ENCODE measurements at places on chromosomes 12 and 14.

- DNase-seq, result no peak
These were observed 150.9 kb downstream of the MED13L start for GRCh38 chr12:116126610-116127009.

DNA sequence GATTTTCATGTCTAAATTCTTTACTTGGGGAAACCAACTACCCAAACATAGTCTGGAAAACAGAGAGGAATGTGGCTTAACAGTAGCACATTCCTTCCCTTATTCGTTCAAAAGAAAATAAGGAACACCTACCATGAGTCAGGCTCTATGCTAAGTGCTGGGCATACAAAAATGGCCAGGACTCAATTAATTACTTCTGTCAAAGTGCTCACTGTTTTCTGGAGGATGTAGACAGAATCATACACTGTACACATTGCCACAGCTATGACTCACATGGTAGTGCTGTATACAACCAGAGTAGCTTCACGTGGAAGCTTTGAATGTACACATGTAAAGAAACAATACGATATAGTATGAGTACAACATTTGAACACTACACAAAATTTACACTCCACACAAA, 50.1 kb downstream of the SLC25A21 start:
- DNase-seq, result no peak

DNA sequence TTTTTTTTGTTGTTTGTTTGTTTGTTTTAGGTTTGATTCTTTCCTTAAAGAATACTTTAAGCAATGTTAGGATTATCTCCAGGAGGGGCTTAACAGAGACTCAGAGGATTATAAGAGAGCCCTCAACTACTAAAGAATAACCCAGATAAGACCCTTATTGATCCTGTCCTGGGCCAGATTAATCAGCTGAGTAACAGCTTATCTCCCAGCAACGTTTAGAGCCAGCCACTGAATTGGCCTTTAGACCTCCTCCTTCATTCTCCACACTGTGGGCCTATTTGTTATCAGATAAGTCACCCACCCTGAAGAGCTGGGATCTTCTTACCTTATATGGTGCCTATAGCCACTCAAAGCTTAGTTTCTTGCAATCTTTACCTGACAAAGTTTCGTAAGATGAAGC, 71.1 kb downstream of the FIGNL2 start:
- DNase-seq, result no peak

- DNase-seq, result no peak
These were observed 162.8 kb downstream of the SNAPC1 start for GRCh38 chr14:61925043-61925442.

GRCh38 chr12:1491983-1492697, 102.2 kb downstream of the FBXL14 start:
- no peak for DNase-seq

DNA sequence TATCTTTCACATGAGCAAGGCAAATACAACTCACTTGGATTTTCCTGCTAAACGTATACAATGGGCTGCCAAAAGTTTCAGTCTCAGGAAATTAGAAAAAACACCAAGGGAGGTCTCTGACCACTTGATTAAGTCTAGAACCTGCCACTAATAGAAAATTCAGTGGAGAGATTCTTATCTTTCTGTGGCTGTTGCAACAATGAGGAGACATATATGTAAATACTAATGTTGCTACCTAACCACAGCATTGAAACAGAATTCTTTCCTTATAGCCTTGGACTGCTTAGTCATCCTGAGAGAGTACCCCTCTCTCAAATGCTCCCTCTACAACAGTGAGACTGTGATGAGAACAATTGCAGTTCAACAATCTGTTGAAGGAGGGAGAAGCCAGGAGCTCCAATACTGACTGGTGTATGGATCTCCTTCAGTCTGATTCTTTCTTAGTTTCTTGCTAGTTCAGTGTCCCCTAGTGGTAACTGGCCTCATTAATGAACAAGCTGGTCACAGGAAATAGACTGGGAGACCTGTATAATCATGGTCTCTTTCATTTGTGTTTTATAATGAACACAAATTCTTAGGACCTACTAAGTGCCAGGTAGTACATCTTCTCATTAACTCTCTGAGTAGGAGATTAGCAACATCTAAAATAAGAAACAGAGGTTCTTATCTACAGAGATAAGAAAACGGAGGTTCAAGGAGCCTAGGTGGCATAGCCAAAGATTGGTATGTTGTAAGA, 164.5 kb downstream of the SLC38A4 start:
- DNase-seq, result no peak

DNA sequence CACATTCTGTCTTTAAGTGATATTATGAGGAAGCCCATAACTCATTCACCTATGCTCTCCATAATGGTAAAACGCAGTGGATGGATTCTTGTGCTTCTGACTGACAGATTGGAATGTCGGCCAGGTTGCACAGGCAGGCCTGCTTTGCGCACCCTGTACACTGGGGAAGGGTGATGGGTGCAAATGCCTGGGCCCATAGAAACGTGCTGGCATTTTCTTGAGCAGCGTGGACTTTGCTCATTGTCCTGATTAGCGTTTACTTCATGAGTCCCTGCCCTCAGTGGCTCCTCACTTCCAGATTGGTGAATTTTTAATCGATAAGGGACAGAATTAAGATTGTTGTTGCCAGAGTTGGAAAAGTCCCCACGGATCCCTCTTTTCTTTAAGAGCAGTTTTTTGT, 80.9 kb upstream of the TRAF3 start:
- no peak for DNase-seq

- DNase-seq, result no peak
These were observed 4.6 kb downstream of the SINHCAF start for GRCh38 chr12:31321186-31321896.

GRCh38 chr14:81208489-81208888, 12.3 kb downstream of the GTF2A1 start:
- DNase-seq, result no peak

DNA sequence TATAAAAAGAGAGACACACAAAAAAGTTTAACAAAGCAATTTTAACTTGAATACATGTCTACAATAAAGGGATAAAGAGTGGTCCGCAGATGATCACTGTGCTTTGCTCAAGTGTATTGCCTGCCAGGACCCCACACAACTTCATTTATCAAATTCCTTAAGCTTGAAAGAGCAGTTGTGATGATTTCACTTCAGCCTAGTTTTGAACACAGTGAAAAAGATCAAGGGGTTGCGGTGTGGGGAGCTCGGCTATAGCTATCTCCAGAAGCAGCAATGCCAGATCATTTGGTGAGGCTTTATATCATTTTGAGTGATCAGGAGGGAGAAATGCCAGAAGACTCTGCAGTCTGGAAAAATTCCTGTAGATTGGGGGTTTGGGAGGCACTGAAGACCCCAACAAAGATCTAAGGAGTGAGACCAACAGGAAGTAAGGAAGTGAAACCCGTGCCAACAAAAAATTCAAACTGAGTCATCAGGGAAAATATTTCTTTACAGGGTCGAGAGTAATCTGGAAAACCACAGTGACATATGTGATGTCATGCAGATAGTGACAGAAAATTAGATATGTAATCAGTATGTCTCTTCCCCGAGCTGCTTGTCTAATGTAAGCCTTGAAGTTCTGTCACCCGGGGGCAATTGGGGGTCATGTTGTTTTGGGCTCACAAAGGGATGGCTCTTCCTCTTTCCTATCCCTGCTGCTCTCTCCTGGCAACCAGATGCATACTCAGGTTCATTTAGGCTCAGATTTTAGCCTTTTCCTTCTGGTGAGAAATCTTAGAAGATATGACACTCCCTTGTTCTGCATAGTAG, 221.8 kb downstream of the MSRB3 start:
- DNase-seq, result no peak

DNA sequence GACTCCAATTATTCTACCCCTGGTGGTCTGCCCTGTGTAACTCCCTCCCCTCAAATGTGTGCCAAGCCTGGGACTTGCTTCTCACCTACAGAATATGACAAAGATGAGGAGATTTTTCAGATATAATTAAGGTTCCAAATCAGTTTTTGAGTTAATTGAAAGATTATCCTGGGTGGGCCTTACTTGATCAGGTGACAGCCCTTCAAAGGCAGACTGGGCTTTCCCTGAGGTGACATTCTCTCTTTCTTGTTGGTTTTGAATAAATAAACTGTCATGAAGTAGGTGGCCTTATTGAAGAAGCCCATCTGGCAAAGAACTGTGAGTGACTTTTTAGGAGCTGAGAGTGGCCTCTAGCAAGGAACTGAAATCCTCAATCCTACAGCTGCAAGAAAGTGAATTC, 106.0 kb downstream of the BRMS1L start:
- DNase-seq, result no peak

DNA sequence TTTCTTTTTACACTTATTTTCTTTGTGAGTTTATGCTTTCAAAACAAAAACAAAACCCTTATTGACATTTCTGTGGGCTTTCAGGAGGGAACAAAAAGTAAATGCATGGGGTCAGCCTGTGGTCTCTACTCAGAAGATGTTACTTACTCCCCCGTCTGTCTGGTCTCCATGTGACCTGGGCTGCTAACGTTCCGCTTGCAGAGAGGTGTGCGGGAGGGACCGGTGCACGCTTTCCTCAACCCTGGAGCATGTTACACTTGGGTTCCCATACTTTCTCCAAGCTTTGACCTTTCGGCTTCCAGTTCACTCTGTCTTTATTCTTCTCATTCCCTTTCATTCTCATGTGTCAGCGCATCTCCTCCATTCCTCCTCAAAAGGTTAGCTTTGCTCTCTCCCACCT, 36.5 kb downstream of the ZC3H14 start:
- DNase-seq, result no peak

GRCh38 chr12:78120866-78121560, 290.3 kb downstream of the NAV3 start:
- DNase-seq, result no peak

DNA sequence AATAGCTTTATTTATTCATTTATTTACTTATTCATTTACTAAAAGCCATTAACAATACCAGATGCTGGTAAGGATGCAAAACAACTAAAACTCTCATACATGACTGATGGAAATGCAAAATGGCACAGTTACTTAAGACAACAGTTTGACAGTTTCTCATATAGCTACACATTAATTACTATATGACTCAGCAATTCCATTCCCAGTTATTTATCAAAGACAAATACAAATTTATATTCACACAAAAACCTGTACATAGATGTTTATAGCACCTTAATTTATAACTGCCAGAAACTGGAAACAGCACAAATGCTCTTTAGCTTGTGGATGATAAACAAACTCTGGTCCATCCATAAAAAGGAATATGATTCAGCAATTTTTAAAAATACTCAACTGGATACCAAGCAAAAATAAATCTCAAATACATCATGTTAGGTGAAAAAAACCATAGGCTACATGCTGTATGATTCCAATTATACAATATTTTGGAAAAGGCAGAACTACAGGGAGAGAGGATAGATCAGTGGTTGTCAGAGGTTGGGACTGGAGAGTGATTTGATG, 37.9 kb upstream of the ST8SIA1 start:
- DNase-seq, result no peak

- DNase-seq, result no peak
These were observed 1.5 kb upstream of the GPR162 start for GRCh38 chr12:6820166-6820565.

- DNase-seq, result no peak
These were observed 19.2 kb downstream of the XRCC3 start for GRCh38 chr14:103696070-103696402.

DNA sequence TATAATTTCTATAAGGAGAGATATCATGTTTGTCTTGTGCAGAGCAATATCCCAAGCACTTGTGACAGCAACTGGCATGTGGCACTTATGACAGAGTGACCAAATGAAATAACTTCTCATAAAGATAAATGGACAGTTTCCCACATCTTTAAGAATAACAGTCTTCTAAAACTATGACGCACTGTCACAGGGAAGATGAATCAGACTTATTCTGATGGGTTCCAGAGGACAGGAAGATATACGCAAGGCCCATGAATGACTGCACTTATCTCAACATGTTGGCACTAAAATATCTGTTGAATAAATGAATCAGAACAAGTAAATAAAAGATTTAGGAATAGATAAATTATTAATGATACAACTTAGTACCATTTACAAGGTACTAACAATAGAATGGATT, 465.8 kb upstream of the SYT1 start:
- DNase-seq, result no peak

DNA sequence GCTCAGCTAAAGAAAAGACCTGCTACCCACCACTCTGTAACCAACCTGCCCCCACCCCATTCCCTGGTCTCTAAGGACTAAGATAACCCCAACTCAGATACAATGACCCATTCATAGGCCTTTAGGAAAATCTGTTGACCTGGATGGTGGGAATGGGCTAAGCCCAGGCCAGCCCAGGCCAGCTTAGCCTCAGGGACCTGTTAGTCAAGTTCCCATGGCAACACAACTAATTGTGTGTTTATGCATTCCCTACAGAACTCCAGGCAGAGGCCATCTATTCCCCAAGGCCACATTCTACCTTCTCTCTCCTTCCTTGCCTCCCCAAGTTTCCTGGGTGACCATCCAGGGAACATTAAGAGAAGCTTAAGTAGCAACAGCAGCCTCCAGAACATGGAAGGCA, 16.1 kb upstream of the KRT8 start:
- no peak for DNase-seq

DNA sequence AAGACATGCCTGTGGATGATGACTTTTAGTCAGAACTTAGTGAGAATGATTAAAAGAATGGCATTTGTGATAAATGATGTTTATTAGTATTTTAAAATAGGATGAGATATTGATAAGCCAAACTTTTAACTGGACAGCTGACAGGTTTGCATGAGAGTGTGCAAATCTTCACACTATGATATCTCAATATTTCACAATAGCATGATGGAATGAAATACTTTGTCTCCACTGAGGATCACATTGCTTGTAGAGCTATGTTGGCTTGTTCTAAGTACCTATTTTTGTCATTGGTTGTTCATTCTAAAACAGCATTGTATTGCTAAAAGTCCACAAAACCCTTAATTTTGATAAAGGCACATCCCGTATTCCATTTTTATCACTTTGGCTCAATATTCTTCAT, 322.1 kb downstream of the ACSS3 start:
- no peak for DNase-seq

GRCh38 chr14:87049950-87050349, 943.0 kb downstream of the GALC start:
- no peak for DNase-seq

DNA sequence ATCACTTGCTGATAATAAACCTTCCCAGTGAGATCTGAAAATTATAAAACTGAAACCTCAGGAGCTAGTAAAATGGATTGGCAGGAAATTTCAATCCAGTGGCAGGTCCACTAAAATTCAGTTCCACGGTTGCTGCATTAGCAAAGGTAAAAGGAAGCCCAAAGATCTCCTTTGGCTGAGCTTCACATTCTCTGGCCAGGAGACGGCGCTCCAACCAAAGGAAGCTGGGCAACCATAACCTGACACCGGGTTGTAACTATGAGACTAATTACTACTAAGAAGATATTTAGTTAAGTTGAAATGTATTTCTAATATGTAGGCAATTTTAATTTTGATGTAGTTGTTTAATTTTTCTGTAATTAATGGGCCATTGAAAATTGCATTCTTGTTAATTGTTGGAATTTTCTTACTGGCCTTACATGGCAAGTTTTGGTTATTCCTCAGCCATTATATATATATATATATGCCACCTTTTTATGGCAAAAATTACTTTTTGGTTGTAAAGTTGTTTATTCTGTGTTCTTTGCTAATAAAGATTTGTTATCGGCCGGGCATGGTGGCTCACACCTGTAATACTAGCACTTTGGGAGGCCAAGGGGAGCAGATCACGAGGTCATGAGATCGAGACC, 17.0 kb downstream of the OR8S1 start:
- DNase-seq, result peak; percentile 9
